ENCODE measurements at places on chromosomes 16 and 17. TPM values are rescaled to one million over a fixed set of nuclear protein-coding genes. Genes with fewer than 3 reads are reported as not detected.

DNA sequence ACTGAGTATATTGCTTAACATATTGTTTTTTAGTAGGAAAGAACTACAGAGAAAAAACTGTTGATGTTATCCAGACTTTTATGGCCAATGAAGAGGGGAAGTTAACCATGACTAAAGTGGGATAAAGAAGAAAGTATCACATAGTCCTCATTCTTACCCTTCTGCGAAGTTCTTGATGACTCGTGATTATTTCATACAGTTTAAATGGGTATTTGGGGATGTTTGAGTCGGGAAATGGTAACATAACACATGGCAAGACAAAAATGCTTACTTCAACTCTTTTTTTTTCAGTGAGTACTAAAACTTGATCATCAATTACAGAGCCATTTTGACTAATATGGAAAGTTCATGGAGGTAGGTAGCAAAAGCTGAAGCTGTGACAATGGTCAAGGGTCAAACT is 4.9 kb downstream of the POLG2 start:
- no peak overlapping the region for H3K27ac ChIP-seq
- peaks cover 26% of the 10 kb centered on the region for H3K36me3 ChIP-seq
- peaks cover 25% of the 10 kb centered on the region for H3K4me1 ChIP-seq
- H3K4me3 ChIP-seq = no peak overlapping the region
- DNase-seq = no peak

DNA sequence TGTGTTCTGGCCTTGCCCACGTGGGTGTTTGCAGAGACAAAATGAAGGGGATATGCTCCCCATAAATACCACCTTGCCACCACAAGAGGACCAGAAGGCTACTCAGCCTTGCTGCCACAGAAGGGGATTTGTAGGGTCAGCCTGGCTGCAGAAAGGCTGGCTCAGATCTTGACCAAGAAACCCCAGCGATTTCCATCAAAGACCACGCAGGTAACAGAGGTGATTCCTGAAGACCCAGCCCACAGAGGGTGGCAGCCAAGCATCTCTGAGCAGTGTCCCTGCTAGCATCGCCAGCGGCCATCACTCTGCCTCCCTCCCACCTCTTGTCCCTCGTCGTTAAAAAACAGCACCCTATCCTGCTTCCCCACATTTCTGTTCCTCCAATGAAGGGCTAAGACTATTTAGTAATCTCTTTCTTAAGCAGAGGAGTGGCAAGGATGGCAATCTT is 54.9 kb downstream of the BEAN1 start:
- no peak overlapping the region for H3K4me3 ChIP-seq
- H3K27ac ChIP-seq = no peak overlapping the region
- peak; percentile 63 for DNase-seq
- H3K4me1 ChIP-seq = peaks cover 13% of the 10 kb centered on the region

Gene PRR35
- not detected for total RNA-seq

Gene CCL8
- not detected for total RNA-seq

Gene MT1G
- total RNA-seq = not detected

DNA sequence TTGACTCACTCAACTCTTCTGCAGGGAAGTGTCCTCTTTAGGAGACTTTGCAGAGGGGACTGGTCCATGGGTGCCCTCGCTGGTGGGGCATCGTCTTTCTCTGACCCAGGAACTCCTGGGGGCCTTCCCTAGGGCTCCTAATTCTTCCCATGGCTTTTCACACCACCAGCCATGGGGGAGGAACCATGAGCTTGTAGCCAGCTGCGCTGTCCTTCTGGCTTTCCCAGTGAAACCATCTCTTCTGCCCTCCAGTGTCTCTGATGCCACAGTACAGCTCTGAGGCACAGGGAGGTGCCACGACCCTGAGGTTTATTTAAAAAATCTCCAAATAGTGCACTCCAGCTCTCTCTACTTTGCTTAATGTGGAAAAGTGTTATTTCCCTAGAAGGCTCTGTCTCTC is 78.6 kb downstream of the SDR42E1 start:
- H3K4me1 ChIP-seq = no peaks in the 10 kb centered on the region
- H3K36me3 ChIP-seq = no peaks in the 10 kb centered on the region
- peak; percentile 73 for DNase-seq
- H3K4me3 ChIP-seq = no peak overlapping the region
- no peak overlapping the region for H3K27ac ChIP-seq

DNA sequence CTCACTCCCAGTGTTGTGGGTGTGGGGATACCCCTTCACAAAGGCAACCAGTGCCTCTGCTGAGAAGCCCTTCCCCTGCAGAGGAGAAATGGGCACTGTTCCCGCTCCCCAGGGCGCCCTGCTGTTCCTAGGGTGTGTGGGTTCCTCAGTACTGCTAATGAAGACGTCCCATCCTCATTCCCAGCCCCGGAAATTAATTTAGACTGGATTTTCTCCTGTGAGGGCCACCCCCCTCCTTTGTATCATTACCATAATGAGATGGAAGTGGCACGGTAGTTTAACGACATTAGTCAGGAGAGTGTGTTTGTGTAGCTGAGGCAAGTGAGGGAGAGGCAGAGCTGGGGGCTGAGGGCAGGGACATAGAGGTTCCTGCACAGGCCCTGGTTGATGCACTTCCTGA is 53.2 kb downstream of the PIPOX start:
- H3K27me3 ChIP-seq = no peaks in the 10 kb centered on the region
- DNase-seq = no peak
- peaks cover 30% of the 10 kb centered on the region for H3K36me3 ChIP-seq
- no peak overlapping the region for H3K27ac ChIP-seq

Data from osteocyte (in vitro differentiated cells).